ENCODE measurements at places on chromosomes 1 and 21.

DNA sequence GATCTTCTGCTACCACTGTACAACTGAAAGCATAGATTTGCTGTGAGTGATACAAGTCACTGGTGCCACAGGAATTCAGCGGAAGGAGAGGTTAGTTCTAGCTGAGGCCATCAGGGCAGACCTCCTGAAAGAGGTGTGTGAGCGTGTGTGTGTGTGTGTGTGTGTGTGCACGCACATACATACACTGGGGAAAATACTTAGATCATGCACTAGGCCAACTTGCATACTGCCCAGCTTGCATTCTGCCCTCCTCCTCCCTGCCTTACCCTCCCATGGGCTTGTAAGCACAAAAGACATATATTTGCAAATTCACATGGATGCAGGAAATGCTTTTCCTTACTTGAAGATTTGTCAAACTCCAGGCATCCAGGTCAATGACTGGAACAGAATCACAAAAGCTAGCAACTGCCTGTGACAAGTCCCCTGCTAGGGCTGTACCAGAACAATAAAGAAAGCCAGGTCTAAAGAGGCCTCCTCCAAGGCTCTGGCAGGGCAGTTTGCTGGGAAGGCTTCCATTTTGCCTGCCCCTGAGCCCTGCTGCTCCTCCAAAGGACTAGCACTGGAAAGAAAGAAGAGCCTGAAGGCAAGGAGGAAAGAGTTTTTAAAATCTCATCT is 23.2 kb downstream of the PLEKHA6 start:
- DNase-seq = no peak

DNA sequence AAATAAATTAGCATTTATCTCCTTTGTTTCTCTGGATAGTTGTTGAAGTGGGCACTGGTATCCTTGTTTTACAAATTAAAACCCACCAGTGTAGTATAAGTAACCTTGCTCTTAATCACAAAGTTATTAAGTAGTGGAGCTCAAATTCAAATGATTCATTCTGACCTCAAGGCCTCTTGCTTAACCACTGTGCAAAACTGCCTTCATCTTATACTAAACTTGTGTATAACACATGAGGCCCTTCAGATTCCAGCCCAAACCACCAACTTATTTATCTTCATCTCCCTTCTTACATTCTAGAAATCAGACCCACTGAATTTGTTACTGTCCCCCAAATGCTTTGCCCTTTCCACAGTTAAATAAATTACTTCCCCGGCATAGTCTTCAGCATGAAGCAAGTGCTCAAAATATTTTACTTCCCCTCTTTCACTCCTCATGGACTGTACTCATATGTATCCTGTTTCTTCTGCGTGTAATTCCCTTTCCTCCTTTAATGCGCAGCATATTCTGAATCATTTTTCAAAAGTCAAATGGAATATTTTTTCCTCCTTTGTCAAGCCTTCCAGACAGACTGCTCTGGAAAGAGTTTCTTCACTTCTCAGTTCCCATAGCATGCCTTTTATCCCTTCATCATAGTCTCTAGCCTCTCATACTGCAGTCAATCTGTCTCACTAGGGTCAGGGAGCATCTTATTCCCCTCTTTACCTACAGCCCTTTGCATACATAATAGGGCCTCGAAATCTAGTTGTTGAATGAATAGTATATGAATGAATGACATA is 19.0 kb upstream of the DNASE2B start:
- DNase-seq = no peak

DNA sequence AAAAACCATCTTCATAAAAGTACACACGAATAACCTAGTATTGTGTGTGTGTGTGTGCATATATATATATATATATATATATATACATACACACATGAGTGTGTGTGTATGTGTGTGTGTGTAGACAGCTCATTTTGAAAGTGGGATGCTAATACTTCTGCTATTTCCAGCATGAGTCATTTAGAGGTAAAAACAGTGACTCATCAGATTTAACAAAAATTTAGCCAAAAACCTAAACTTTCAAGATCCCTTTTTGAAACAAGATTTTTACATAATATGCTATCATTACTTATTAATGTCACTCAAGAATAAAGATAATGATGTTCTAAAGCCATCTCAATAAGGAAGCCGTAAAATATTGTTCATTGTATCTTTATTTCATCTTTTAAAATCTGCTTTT is 35.6 kb upstream of the ADGRL4 start:
- DNase-seq = no peak

- DNase-seq = no peak
Observed at GRCh38 chr1:54546651-54547401, 1.2 kb upstream of the ACOT11 start.

DNA sequence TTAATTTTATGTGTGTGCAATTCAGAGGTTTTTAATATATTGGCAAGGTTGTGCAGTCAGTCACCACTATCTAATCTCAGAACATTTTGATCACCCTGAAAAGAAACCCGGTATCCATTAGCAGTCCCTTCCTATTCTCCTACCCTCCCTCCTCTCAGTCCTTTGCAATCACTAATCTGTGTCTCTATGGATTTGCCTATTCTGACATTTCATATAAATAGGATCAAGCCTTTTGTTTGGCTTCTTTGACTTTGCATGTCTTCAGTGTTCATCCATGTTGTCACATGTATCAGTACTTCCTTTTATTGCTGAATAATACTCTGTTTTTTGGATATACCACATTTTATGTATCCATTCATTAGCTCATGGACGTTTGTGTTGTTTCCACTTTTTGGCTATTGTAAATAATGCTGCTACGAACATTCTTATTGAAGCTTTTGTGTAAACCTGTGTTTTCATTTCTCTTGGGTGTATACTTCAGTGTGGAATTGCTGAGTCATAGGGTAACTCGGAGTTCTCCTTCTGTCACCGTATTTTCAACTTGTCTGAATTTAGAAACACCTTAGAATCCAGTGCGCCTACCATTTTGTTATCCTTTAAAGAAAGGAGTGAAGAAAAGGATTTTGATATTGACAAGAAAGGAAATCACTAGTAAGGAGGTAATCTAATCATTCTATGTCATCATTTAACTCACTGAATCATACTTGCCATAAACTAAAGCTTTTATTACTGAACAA is 3.4 kb downstream of the CEP85 start:
- no peak for DNase-seq

- no peak for DNase-seq
Observed at GRCh38 chr1:93056214-93056613, 22.9 kb upstream of the MTF2 start.

DNA sequence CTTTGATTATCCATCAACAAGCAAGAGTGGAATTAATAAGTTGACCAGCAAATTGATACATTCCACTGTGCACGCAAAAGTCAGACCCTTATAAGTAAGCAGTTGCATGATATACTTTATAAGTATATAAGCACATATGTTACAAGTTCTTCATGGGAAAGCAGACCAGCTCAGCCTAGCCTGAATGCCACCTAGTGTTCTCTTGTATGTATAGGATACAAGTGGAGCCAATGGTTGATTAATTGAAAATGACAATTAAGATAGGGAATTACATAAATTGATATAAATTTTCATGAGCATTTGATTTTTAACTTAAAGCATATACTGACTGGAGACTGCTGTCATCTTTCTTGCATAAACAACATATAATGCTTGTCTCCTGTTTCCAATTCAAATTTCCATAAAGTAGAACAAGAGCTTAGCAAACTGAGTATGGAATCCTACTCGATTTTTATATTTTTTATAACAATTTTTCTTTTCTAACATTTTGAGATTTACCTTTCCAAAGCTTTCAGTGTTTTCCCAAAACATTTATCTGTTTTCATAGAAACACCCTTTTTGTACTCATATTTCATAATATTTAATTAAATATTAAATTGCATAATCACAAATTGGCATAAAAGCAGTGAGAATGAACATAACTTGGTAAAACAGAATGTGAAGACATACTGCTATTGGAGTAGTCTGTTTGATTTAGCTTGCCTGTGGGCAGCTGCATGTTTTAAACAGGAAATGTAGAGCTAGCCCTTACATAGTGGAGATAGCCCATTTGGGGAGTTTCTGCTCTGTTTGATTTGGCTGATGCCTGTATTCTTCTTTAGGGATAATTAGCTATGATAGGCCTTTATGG is 62.8 kb downstream of the MAGI3 start:
- DNase-seq = no peak

GRCh38 chr1:118987468-118988185 is 516 bp downstream of the TBX15 start:
- DNase-seq = no peak

GRCh38 chr1:81758181-81758580 is 42.6 kb upstream of the ADGRL2 start:
- no peak for DNase-seq

Measured in D721Med (cell line).